ENCODE measurements at places on chromosomes 4 and X.

DNA sequence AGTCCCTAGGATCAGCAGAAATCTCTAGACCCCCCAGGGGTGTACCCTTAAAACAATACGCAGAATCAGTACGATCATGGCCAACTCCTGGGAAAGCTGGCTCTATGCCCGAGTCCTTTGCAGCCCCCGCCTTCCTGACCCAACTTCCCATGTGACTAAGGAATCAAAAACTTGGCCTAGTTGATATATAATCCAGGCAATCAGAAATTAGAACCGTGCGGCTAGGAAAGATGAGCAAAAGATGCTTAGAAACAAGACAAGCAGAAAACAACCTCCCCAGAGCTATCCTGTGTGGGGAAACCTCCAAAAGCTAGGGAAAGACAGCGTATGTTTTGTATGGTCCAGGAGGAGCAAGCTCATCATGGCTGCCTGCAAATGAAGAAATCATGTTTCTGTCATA, 110.0 kb downstream of the PPARGC1A start:
- DNase-seq = no peak

DNA sequence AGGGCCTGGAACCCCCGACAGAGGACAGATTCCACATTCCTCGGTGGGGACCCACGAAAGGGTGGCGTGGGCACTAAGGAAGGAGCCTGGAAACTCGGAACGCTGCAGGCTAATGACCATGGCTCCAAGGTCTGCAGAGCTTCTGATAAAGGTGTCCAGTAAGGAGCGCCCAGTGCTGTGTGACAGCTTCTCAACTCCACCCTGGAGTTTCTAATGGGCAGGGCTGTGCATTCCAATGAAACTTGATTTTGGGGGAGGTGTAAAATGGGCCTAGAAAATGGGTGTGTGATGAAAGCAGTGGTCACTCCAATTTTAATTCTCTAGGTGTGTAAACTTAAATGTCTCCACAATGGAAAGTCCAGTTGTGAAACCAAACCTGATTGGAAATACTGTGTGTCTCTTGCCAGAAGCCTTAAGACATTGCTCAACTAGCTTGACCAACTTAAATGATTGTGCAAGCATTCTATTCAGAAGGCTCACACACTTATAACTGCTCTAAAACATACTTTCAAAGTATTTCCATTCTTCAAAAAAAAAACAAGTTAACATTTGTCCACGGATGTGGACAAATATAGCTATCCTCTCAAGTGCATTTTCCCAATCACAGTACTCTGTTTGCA, 52.1 kb downstream of the XAGE2 start:
- no peak for DNase-seq

- DNase-seq = no peak
Observed at GRCh38 chrX:39736216-39737211, 361.2 kb downstream of the BCOR start.

DNA sequence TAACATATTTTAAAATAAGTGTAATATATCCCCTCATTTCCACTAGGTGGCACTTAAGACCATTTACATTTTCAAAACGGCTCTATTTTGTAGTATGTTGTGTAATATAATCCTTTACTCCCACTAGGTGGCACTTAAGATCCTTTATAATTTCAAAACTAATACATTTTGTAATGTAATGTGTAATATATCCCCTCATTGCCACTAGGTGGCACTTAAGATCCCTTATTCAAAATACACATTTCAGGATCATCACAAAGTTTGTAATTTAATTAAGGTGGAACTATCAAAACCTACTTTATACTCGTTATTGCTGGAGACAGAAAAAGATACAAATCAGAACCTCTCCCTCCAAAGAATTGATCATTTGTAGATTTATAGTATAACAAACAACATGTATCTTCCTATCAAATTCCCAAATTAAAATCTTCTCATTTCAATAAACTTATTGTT, 132.5 kb downstream of the ARHGAP6 start:
- DNase-seq = no peak

- no peak for DNase-seq
Observed at GRCh38 chrX:68060506-68061205, 372.6 kb downstream of the OPHN1 start.

DNA sequence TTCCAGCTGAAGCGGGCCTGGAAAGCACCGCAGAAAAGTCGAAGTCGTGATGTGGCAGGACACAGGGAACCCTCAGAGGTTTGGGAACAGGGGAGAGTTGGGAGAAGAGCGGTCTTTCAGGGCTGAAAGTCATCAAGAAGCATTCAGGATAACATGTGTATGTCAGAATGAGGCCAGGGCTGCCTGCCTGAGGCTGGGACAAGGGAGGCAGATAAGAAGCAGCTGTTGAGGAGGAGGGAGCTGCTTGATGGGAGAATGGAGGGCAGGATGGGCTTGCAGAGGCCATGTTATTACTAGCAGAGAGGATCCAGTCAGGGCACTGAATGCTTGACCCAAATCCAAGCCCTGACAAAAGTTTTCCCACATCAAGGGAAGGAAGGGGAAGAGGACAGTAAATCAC, 132.0 kb downstream of the ATG4A start:
- no peak for DNase-seq
